ENCODE measurements at places on chromosomes 11 and 22. TPM values are rescaled to one million over a fixed set of nuclear protein-coding genes. Genes with fewer than 3 reads are reported as not detected.

The PUS3 gene
- polyA plus RNA-seq = 20.0 TPM

The BDNF gene
- polyA plus RNA-seq = 1.5 TPM

The WNT11 gene
- polyA plus RNA-seq = 10.3 TPM

The MRGPRX3 gene
- polyA plus RNA-seq = not detected

The OR8D4 gene
- not detected for polyA plus RNA-seq

The EP300 gene
- polyA plus RNA-seq = 89.3 TPM

The PHRF1 gene
- 20.6 TPM for polyA plus RNA-seq

The ARRB1 gene
- 22.5 TPM for polyA plus RNA-seq

The SLC22A8 gene
- polyA plus RNA-seq = 51.0 TPM

The GAB2 gene
- 17.5 TPM for polyA plus RNA-seq

The RFPL2 gene
- 0.73 TPM for polyA plus RNA-seq

The OR51B4 gene
- 0.35 TPM for polyA plus RNA-seq

The DCHS1 gene
- polyA plus RNA-seq = 36.1 TPM

The HEPN1 gene
- 1.7 TPM for polyA plus RNA-seq

The SMCO4 gene
- polyA plus RNA-seq = 14.8 TPM

The MTMR2 gene
- 63.7 TPM for polyA plus RNA-seq

The WBP2NL gene
- polyA plus RNA-seq = 8.4 TPM

The ASPHD2 gene
- polyA plus RNA-seq = 4.4 TPM

The GSTT2 gene
- polyA plus RNA-seq = not detected

The C11orf71 gene
- polyA plus RNA-seq = 17.5 TPM

The CCDC87 gene
- polyA plus RNA-seq = 0.27 TPM

The LRRC4C gene
- 17.0 TPM for polyA plus RNA-seq

The MRGPRF gene
- polyA plus RNA-seq = 18.9 TPM

The CHRNA10 gene
- polyA plus RNA-seq = 2.9 TPM

The SPECC1L gene
- 54.1 TPM for polyA plus RNA-seq

The ZNF215 gene
- polyA plus RNA-seq = 4.6 TPM

The BEST1 gene
- 4.1 TPM for polyA plus RNA-seq

The SYT13 gene
- 12.6 TPM for polyA plus RNA-seq

The TIMP3 gene
- 121 TPM for polyA plus RNA-seq

The CHRDL2 gene
- polyA plus RNA-seq = 0.22 TPM

The OR8G1 gene
- not detected for polyA plus RNA-seq

The DSCAML1 gene
- polyA plus RNA-seq = 2.8 TPM

The RAPSN gene
- not detected for polyA plus RNA-seq

The TREH gene
- 2.0 TPM for polyA plus RNA-seq

The SGSM1 gene
- 2.7 TPM for polyA plus RNA-seq

The TMPRSS13 gene
- 0.58 TPM for polyA plus RNA-seq

The FAM180B gene
- 0.33 TPM for polyA plus RNA-seq

The TYMP gene
- 1.0 TPM for polyA plus RNA-seq

The FGF19 gene
- 0.67 TPM for polyA plus RNA-seq

The PARVA gene
- 100 TPM for polyA plus RNA-seq

The PAX6 gene
- polyA plus RNA-seq = 0.15 TPM

The TFIP11 gene
- polyA plus RNA-seq = 45.6 TPM

The NOL12 gene
- polyA plus RNA-seq = 19.9 TPM

The TNNT3 gene
- polyA plus RNA-seq = 8.2 TPM

The HPX gene
- polyA plus RNA-seq = 4.8 TPM

The CELSR1 gene
- polyA plus RNA-seq = 26.1 TPM

The ISX gene
- 0.43 TPM for polyA plus RNA-seq

The CTSF gene
- polyA plus RNA-seq = 99.0 TPM

The BTBD18 gene
- 0.70 TPM for polyA plus RNA-seq

The CCDC81 gene
- 1.3 TPM for polyA plus RNA-seq

The PLEKHB1 gene
- 9.0 TPM for polyA plus RNA-seq

Measured in left kidney (tissue), 8 donors.